H7 (cell line): ENCODE measurements at places on chromosomes 2 and 18. TPM values are rescaled to one million over a fixed set of nuclear protein-coding genes. Genes with fewer than 3 reads are reported as not detected.

GRCh38 chr18:45783097-45784075 is 42.1 kb upstream of the SIGLEC15 start:
- peak; percentile 39 for DNase-seq

GRCh38 chr2:134466141-134466540 is 212.3 kb downstream of the MGAT5 start:
- DNase-seq, result peak; percentile 74

- DNase-seq, result no peak
These were observed 40.3 kb downstream of the AP1S3 start for GRCh38 chr2:223797037-223797436.

Gene FAM161A
- 4.1 and 7.8 TPM in 2 replicates for total RNA-seq

Gene UGT1A10
- not detected in 2 replicates for total RNA-seq

DNA sequence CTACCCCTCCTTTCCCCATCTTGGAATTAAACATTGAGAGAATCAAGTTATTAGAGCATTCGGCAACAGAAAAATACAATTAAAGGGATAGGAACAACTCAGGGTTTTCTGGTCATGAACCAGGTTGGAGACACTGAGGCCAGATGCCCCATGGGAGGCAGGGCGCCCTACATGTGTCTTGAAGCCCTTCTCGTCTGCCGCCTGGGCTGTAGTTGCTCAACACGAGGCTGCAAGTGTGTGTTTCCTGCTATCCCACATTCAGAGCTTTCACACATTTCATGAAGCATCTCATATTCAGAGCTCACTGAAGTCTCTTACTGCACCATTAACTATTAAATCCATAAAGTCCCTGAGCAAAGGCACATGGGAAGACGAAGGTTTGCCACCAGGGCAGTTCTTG is 28.8 kb downstream of the TTC39C start:
- no peak for DNase-seq

DNA sequence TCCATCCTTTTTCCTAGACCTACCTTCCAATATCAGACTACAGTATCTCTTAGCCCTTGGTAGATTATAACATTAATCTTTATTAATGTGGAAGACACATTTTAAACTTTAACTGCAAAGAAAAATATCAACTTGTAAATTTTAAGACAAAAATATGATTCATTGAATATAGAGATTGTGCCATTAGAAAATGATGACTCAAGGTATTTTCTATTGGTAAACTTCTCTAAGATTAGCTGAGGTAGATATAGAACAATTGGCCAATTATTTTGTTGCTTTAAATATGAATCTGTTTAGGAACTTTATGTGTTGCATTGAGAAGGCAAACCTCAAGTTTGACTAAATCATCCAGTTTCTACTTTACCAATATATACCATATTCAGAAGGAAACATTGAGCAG is 604.7 kb downstream of the CBLN2 start:
- no peak for DNase-seq

Gene NR4A2
- 0.37 and 0.45 TPM in 2 replicates for total RNA-seq

DNA sequence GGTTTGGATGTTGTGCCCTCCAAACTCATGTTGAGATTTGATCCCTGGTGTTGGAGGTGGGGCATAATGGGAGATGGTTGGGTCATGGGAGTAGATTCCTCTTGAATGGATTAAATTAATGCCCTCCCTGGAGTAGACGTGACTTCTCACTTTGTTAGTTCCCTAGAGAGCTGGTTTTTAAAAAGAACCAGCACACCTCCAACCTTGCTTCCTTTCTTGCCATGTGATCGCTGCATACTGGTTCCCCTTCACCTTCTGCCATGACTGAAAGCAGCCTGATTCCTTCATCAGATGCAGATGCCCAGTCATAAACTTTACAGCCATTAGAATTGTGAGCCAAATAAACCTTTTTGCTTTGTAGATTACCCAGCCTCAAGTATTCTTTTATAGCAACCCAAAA is 21.7 kb downstream of the MTA3 start:
- DNase-seq, result no peak

- DNase-seq, result no peak
These were observed 327.7 kb downstream of the TMX3 start for GRCh38 chr18:68387246-68387645.

Gene GCG
- total RNA-seq, result not detected in 2 replicates

GRCh38 chr2:200373973-200374416 is 67.5 kb downstream of the SPATS2L start:
- DNase-seq, result no peak

GRCh38 chr2:207766697-207767460 is 2.8 kb downstream of the FZD5 start:
- peak; percentile 75 for DNase-seq

GRCh38 chr2:216541505-216541904 is 42.9 kb downstream of the RPL37A start:
- DNase-seq, result no peak

GRCh38 chr2:108111936-108112335 is 125.6 kb downstream of the SLC5A7 start:
- no peak for DNase-seq

DNA sequence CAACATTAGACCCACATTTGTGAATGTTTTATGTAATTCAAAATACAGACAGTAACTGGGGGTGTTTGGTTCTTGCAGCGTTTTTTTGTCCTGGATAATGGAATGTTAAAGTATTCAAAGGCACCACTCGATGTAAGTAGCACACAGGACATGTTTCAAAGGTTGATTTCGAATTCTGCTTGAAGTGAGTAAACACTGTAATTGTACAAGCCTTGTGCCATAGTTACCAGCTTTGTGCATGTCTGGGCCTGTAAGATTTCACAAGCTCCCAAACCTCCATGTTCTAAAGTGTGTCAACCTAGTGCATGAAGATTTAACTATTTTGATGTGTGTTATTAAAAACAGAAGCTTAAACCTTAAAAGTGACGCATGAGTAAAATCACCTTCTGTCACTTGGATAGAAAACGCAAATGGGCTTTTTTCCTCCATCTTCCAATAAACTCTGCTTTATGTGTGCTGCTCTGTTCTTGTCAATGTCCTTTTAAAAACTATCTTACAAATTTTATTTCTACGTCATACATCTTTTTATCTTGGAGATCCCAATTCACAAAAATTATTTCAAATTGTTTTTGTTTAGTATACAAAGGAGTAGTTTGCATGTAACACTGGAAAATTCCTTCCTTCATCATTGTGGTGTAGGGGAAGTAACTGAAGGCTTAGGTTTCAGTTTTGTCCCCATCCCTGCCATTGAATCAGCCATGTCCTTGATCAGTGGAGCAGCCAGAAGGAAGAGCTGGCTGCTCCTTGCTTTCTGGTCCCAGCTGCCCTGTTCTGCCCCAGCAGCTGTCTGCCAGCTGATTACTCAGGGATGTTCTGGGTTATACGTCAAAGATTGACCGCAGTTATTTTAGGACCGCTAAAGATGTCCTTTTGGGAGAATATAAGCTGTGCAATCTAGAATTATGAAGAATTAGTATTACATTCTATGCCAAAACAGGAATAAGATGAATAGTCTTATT is 119.2 kb downstream of the PRKRA start:
- no peak for DNase-seq

DNA sequence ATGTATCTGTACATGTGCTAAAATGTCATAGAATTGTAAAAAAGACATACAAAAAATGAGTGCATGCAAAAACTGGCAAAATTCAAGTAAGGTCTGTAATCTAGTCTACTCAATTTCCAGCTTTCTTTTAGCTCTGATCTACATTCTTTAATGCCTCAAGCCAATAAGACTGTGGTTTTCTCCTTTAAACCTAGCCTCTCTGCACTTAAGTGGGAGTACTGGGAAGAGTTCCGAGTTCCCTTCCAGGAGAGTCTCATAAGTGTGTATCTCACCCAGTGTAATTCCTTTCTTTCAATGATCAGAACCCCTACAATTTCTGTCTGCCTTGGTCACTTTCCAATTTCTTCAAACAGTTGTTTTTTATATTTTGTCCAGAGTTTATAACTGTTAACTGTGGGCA is 150.1 kb downstream of the PTRHD1 start:
- DNase-seq, result no peak

- no peak for DNase-seq
These were observed 100.2 kb downstream of the STPG4 start for GRCh38 chr2:47054868-47055267.

DNA sequence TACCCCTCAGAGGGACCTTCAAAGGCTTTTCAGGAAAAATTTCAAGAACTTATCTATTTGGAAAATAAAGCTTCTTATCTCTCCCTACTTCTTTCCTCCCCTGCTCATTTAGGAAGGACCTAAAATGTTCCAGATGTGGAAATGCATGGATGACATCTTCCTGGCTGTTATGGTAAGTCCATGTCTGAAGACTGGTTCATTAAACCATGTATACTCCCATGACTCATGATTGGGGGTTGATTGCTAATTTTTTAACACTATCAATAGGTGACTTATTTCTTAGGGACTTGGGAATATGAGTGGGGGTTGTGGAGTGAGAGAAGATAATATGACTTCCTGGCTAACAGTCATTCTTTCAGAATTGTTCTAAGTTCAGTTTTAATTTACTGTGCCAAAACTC is 104.0 kb upstream of the PARD3B start:
- no peak for DNase-seq

DNA sequence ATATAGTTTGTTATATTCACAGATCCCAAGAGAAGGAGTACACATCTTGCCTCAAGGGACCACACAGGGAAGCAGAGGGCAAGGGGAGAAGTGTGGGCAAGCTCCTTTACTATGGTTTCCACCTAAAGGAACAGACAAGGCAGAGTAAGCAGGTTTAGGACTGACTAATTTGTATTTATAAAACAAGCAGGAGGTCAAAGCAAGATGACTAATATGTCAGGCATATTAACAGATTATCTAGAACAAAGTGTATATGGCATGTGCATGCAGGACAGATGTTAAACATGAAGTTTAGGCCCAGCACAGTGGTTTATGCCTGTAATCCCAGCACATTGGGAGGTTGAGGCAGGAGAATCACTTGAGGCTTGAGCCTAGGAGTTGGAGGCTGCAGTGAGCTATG is 3.7 kb upstream of the LRP2 start:
- no peak for DNase-seq

- DNase-seq, result no peak
These were observed 474.6 kb downstream of the EPHA4 start for GRCh38 chr2:221097568-221097915.

DNA sequence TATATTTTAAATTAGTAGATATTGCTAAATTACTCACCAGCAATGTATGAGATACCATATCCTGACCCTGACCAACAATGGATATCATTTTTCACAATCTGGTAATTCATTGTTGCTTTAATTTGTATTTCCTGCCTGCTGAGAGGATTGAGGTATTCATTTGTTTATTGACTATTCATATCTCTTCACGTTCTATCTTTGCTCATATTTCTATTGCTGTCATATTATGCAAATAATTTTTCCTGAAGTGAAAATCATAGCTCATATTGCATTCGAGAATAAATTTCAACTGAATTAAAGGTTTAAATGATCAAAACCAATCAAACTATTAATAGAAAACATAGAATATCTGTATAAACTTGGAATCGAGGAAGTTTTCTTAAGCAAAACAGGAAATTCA is 31.0 kb downstream of the INO80D start:
- no peak for DNase-seq

DNA sequence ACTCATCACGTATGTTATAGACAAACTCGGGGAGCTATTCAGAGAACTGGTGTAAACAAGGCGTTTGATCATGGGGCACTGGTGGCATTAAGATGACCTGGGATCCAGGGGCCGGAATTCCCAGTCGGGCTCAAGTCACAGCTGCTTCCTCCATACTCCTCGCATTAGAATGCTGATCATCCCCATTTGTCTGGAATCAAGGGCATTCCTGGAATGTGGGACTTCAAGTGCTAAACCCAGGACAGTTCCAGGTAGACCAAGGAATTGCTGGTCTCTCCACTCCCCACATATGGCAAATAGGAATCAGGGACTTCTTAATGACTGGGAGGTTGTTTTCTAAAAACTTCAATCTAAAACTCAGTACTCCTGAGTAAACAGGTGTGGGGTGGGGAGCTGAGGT is 355.7 kb upstream of the RAB6C start:
- DNase-seq, result peak; percentile 19

Gene PROKR1
- total RNA-seq, result 2.8 and 3.7 TPM in 2 replicates

Gene SLC40A1
- 0.55 and 1.9 TPM in 2 replicates for total RNA-seq

Gene CPS1
- 3.1 and 6.3 TPM in 2 replicates for total RNA-seq

DNA sequence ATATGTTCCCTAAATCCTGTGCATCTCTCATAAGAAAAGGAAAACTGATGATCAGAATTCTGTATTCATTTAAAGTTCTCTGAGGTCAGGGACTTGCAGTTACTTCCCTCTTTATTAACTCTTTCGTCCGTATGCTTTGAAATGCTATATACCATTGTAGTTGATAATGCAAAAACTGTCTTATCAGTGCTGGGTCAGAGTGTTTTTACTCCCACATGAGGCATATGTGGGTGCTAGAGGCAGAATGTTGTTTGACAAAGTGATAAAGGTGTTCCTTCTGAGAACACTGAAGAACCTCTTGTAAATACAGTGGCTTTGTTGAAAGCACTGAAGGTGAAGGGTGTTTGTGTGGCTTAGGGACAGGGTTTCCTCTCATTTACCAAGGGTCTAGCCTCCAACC is 136.5 kb upstream of the NFATC1 start:
- no peak for DNase-seq

Gene MGAT4A
- 0.70 and 2.1 TPM in 2 replicates for total RNA-seq

DNA sequence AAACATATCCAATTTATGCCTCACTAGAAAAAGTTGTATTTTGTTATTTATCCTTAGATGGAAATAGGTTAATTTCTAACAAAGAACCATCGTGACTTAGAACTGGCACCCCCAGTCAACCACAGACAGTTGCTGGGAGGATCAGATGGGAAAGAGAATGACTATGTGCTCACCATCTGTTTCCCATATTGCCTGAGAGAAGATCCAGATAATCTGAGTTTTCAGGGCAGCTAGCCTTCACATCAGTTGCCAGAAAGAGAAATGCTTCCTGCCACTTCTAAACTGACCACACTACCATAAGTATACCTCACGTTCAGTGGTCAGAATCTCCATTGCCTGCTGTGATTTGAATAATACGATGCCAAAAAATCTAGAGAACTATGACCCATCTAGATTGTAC is 28.4 kb upstream of the NEB start:
- no peak for DNase-seq

Gene BCL2L11
- 11.3 and 11.6 TPM in 2 replicates for total RNA-seq

DNA sequence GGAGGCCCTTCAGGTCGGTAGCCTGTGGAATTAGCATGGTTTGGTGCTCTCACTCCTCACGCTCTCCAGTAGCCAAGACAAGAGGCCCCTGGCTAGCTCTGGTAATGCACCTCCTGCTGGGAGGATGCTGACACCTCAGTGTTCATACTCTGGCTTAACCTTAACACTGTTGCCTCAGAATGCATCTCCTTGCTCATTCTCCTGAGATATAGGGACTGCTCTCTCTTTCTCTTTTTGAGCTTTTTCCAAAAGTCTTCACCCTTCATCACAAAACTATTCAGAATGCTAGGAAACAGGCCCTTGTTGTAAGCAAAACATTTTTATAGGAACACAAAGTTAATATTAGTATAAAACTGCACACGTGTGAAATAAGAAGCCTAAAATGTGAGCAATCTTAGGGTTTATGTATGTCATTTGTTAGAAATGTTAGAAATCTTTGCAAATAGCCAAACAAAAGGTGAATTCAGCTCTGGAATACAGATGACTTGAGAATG is 17.3 kb upstream of the IMPA2 start:
- no peak for DNase-seq

Gene MARCO
- not detected in 2 replicates for total RNA-seq

Gene SCYGR4
- total RNA-seq, result not detected in 2 replicates

- DNase-seq, result no peak
These were observed 1.7 kb upstream of the ABHD1 start for GRCh38 chr2:27121906-27122305.
